ENCODE measurements at places on chromosomes 7 and 10.

- DNase-seq, result no peak
Observed at GRCh38 chr10:10804998-10805740, 212.5 kb upstream of the CELF2 start.

GRCh38 chr10:70776455-70777005, 8.6 kb downstream of the TBATA start:
- DNase-seq, result no peak

DNA sequence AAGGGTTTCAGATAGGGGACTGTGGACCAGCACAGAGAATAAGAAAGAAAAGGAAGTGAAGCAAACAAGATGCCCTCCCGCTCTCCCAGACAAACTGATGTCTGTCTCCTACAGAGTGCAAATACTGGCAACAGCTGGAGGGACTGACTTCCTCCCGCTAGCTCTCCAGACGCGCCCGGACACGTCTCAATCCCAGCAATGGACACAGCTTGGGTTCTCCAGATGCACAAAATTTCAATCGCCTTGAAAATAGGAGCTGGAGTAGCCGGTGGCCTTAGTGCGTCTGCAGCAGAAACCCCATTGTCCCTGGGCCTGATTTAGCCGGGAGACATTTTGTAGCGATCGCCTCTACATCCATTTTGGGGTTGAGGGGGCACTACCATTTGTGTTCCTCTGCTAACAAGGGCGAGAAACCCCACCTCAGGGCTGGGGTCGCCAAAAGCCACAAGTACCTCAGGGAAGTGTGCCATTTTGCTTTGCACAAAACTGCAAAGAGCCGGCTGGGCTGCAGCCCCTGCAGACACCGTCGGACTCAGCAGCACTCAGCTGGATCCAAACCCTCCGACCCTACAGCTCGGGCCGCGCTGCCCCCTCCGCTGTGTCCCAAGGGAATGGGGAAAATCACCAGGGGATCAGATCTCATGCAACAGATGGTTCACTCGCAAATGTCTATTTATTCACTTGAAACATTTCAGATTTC, 5.9 kb downstream of the CPA2 start:
- no peak for DNase-seq

DNA sequence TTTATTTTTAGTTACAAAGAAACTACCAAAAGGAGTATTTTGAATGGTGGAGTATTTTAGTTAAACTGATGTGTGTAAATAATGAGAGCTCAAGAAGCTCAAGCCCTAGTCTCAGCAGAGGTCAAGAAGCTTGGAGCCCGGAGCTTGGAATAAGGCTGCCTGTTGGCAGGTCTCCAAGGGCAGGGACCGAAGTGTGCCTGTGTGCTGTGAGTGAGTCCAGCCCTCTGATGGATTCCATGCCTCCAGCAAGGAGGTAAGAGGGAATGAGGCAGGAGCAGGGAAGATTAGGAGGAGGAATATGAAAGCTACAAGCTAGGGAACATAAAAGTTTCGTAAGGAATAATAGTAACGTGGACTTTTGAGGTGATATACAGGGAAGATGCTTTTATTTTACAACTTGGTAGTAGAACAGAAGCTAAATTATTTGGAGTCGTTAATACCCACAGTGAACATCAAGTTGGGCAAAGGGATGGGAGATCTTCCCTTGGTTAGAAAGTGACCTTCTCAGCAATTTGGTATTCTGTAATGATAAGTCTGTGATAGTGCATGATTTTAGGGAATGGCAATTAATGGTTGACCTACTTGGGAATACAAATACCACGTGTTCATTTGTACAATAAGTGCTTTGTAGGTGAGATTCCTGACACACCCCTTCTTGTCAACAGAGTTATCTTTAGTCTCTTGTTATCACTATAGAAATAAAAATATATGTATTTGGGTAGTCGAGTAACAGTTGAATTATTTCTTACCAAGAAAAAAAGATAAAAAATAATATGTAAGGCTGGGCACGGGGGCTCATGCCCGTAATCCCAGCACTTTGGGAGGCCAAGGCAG, 4.6 kb downstream of the SEC23IP start:
- no peak for DNase-seq

- DNase-seq, result no peak
Observed at GRCh38 chr10:11756766-11757315, 14.7 kb downstream of the ECHDC3 start.

DNA sequence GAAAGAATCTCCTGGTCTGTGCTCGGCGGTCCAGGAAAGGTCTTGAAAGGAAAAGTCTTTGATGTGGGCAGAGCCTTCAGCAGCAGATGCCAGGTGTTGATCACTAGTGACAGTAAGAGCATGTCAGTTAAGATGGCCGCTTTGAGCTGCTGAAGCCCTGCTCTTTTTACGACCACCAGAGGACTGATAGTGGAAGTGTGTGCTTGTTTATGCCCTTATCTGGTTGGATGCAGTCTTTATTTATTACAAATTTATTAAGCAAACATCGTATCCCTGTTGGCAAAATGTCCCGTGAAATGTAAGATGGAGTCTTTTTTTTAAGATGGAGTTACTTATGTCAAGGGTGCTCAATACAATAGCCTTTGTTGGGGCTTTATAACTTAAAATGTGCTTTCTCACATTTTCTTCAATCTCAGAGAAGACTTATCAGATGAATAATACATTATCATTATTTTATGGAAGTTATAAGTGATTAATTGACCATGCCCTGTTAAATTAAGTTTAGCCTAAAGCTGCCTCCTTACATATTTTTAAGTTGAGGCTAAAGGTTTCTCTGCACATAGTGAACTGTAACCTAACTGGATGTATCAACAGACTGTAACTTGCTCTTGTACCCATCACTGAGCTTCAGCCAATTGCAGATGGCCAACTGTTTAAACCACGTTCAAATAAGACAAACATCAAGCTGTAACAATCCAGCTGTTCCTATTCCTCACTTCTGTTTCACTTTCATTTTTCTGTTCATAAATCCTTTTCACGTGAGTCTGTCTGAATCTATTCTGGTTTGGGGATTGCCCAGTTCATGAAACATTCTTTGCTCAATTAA, 97.4 kb upstream of the PIK3CG start:
- peak; percentile 91 for DNase-seq

DNA sequence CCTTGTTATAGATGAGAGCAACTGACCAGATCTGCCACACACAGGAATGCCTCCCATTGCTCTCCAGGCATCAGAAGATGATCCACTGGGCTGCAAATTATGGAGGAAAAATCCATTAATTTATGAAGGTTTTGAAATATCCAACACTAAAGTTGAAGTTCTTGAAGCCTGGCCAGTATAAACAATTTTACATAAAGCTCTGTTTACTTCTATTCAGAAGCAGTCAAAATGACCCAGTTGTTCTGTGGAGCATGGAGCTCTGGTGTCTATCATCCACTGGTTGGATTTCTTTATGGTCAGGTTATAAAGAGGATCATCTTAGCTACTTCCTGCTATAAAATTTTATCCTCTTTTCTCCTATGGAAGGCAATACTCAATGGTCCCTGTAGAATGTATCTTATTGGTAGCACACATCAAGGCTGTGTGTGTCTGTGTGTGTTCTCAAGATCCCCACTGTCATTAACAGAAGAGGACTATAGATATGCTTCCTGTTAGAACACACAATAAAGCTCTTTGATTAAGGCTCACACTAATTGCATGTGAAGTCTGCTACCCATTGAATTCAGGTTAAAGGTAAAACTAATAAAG, 747.4 kb downstream of the SUGCT start:
- DNase-seq, result no peak

DNA sequence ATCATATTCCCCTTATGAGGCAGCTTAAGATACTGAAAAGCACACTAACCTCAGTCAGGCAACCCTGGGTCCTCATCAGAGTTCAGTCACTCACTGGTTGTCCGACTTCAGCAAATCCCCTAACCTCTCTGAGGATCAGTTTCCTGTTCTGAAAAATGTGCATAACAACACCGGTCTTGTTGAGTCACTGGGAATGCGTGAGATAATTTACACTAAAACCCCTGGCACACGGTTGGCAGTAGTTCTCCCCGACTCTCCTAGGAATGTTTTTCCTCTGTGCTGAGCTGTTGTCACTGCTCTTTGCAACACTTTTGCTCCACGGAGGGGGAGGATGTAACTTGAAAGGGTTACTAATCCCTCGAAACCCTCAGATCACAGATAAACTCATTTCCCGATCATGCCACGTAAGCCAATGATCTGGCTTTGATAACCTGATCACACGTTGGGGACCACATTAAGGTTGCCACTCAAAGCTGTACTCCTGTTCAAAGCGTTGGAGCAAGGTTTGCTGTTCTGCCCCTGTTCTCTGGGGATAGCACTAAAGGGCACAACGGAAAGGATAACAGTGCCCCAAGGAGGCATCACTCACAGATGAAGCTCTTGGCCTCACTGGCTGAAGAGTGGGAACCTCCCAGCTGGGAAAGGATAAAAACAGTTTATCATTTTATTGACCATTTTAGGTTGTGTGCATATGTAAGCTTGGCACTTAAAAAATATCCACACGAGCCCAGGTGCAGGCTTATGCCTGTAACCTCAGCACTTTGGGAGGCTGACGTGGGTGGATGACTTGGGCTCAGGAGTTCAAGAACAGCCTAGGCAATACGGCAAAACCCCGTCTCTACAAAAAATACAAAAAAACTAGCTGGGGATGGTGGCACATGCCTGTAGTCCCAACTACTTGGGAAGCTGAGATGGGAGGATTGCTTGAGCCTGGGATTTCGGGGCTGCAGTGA, 5.0 kb upstream of the RBM17 start:
- DNase-seq, result no peak

GRCh38 chr10:343231-344220, 208.3 kb downstream of the ZMYND11 start:
- DNase-seq, result no peak

DNA sequence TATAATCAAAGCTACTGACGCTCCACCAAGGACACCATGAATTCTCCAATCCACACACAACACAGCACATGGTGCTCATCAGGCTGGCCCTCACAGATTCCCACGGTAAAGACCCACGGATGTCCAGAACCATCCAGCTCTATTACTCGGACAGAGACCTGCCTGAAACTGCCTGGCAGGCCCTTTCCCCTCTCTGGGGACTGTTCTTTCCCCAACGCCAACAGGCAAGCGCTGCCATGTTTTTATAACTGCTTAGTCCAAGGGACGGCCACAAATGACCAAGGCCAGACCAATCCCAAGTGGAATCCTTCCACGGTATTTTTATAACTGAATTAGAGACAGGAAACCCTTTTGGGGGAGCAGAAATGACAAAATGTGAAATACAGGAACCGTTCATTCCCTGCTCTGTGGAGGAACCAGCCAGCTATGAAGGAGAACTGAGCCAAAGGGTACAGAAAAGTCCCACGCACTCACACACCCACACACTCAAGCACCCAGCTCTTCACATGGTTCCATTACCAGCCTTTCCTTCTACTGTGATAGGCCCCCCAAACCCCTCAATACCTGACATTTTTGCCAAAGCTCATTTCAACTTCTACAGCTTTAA, 4.1 kb downstream of the PIP4K2A start:
- DNase-seq, result peak; percentile 72

GRCh38 chr7:154862153-154862791, 140.7 kb downstream of the PAXIP1 start:
- no peak for DNase-seq

DNA sequence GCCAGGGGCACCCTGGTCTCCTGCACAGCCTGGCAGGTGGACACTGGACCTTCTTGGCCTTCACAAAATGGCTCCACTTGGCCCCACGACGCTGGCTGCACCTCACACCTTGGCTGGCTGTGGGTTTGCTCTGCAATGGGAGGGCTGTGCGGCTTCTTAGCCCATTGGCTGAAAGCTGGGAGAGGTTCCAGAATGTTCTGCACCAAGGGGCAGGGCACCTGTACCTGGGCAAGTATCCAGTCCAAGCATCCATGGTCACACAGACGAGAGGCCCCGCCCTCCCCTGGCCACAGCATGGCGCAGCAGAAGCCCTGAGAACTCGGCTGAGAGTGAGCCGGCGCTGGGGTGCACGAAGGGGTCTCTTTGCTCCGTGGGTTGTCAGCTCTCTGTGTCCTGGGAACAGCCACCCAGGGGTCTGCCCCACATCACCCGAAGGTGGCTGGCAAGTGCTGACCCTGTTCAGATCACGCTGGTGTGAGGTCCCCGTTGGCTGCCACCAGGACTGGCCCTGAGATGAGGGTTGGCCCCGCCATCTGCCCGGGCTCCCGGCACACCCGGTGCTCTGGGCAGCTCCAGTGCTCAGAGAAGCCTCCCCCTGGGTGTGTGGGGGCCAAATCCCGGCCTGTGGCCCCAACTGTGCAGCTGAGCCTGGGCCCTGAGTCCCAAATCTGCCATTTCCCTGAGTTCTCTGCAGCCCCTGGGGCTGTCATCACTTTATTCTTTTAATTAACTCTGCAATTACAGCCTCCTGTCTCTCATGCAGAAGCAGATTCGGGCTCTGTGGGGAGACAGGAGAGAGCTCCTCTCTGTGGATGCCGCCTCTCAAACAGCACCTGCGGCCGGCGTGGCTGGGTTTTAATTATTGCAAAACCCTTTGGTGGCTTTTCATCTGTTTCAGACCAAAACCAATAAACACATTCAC, 19.4 kb upstream of the ADGRA1 start:
- DNase-seq, result no peak

GRCh38 chr10:72274213-72274729, 547 bp downstream of the DDIT4 start:
- DNase-seq, result no peak

DNA sequence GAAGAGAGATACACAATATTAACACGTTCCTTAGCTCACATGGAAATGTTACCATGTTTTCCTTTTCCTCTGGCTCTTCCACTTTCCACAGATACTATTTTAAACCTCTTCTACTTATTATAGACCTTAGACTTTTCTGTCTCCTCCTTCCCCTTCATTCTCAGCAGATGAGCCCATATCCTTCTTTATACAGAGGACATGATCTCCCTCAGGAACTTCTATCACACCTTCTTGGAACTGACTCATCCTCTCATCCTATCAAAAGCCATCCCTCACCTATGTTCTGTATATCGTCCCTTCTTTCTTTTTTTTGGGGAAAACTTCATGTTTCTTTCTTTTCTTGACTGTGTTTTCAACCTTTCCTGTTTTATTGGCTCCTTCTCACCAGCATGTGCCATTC, 20.8 kb downstream of the MTPN start:
- no peak for DNase-seq

DNA sequence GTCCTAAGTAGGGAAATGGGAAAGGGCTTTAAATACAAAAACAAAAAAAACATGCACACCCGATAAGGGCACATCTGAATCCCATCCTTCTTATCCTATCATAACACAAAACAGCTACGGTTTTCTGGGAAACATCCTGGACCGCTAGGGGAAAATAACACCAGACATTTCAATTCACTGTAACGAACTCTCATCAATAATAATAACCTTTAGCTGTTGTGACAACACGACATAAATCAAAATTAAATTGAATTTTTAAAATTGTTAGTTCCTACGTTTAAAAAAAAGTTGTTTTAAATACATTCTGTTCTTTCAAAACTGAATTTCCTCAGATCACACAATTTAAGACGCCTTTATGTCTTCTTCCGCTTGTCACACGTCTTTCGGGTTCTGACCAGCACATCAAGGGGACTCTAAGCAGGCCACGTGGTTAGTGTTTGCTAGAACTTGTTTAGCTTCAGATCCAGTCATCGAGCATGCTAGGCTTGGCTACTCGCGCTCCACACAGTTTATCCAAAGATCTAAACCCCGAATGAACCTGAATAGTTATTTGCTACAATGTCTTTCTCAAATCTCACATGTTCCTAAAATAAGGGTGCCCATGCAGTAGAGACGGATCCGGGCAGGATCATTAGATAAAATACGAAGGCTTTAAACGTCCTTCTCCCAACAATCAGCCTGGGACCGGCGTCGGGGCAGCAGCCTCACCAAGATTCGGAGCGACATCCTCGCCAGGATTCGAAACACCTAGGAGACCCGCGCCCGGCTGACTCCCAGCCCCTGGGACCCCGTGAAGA, 839 bp downstream of the IKZF5 start:
- DNase-seq, result peak; percentile 80
